ENCODE measurements at places on chromosomes 11 and 22. TPM values are rescaled to one million over a fixed set of nuclear protein-coding genes. Genes with fewer than 3 reads are reported as not detected.

The PLAAT5 gene
- 4.2 TPM for total RNA-seq

The GLYAT gene
- total RNA-seq, result not detected

The PLEKHB1 gene
- not detected for total RNA-seq

The C11orf42 gene
- not detected for total RNA-seq

The MS4A6E gene
- total RNA-seq, result not detected

The MS4A12 gene
- total RNA-seq, result not detected
